ENCODE measurements at places on chromosomes 7 and 10. TPM values are rescaled to one million over a fixed set of nuclear protein-coding genes. Genes with fewer than 3 reads are reported as not detected.

LRRC4 gene
- polyA plus RNA-seq, result 1.6 TPM

PSD gene
- polyA plus RNA-seq, result 1.3 TPM

SFMBT2 gene
- 0.46 TPM for polyA plus RNA-seq

ASB4 gene
- polyA plus RNA-seq, result 0.27 TPM

WEE2 gene
- polyA plus RNA-seq, result not detected

CCDC3 gene
- 12.3 TPM for polyA plus RNA-seq
